ENCODE measurements at places on chromosomes 3 and 15. TPM values are rescaled to one million over a fixed set of nuclear protein-coding genes. Genes with fewer than 3 reads are reported as not detected.

The GOLGA8G gene
- not detected for polyA plus RNA-seq

The CCDC13 gene
- polyA plus RNA-seq: 0.06 TPM

The THSD4 gene
- polyA plus RNA-seq: 24.5 TPM

The AHSG gene
- polyA plus RNA-seq: 0.59 TPM

The MST1R gene
- polyA plus RNA-seq: 106 TPM

The ERICH6 gene
- not detected for polyA plus RNA-seq

The ARGFX gene
- polyA plus RNA-seq: not detected

The MELTF gene
- 6.0 TPM for polyA plus RNA-seq

The SNX33 gene
- polyA plus RNA-seq: 21.7 TPM

- no peak for DNase-seq
Observed at GRCh38 chr15:64755427-64755940, 19.9 kb downstream of the RBPMS2 start.

DNA sequence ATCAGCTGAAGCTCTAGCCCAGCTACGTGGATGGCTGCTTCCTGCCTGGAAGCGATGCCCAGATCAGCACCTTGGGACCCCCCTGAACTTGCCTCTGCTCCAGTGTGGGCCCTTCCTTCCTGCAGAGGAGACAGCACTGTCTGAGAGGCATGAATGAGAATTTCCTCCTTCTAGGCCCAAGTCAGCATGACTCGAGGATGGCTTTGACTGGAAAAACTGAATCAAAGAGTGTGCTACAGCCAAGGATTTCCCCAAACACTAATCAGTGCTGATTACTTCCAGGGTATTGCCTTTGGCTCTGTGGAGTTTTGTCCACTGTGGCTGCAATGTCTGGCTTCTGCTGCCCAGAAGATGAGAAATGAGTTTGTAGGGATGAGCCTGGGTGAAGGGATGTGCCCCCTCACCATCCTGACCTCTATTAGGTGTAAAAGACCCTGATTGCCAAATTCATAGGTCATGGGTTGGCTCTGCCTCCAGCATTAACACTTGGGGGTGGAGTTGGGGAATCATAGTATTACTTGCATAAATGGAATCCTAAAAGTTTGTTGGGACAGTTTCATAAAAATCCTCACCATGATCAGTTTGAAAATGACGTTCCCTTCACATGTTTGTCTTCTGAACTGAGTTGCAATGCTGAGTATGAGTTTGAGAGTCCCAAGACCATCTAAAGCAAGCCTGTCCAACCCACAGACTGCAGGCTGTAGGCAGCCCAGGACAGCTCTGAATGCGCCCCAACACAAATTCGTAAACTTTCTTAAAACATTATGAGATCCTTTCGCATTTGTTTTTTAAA is 36.7 kb downstream of the FLNB start:
- no peak for DNase-seq

DNA sequence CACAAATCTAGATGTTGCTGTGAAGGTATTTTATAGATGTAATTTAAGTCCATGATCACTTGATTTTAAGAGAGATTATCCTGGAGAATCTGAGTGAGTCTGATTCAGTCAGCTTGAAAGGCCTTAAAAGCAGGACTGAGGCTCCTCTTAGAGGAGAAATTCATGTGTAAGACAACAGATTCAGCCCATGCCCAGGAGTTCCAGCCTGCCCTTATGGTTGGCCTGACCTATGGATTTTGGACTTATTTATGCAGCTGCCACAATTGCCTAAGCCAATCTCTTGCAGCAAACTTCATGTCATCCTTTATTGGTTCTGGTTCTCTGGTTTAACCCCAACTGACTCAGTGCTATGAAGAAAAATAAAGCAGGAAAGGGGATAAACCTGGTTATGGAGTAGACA is 296.5 kb upstream of the RASGRP1 start:
- no peak for DNase-seq

- DNase-seq: no peak
Observed at GRCh38 chr3:127585163-127585812, 5.2 kb downstream of the TPRA1 start.

DNA sequence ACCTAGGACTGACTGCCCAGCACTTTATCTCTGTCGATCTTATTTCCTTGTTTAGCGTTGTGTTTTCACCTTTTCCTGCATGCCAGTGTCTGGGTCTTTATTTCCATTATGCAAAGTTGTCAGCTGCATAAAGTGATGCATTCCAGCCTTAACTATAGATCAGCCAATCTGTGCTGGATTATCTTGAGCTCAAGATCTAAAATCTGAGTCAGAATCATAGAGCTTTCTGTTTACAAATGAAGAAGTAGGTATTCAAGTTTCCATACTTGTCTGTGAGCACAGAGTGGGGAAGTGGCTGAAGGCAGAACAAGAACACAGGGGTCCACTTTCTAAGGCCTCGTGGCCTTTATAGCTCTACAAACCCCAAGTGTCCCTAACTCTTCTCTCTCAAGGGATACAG is 82.4 kb upstream of the PLCL2 start:
- no peak for DNase-seq

GRCh38 chr3:17133632-17134545 is 249.1 kb downstream of the PLCL2 start:
- DNase-seq: no peak

- DNase-seq: no peak
Observed at GRCh38 chr3:110165753-110166152, 828.4 kb upstream of the DPPA4 start.

GRCh38 chr3:142876417-142876816 is 12.5 kb downstream of the PCOLCE2 start:
- DNase-seq: no peak

GRCh38 chr15:76575679-76576078 is 239.1 kb downstream of the ISL2 start:
- DNase-seq: no peak

DNA sequence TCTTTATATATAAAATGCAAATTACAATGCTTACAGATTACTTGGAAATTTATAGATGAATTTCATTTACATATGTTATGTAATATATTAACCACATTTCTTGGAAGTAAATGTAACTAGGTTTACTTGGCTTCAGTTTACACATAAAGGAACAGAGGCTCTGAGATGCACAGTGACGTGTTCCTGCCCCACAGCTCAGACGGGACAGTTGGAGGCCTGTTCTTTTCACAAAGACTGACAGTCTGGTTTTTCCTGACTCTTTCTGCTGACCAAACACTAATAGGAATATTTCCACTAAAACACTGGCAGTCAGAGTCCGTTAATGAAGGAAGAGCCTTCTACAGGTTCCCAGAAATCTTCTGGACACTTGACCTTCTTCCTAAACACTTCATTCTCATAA is 336.1 kb downstream of the MFSD1 start:
- DNase-seq: no peak

DNA sequence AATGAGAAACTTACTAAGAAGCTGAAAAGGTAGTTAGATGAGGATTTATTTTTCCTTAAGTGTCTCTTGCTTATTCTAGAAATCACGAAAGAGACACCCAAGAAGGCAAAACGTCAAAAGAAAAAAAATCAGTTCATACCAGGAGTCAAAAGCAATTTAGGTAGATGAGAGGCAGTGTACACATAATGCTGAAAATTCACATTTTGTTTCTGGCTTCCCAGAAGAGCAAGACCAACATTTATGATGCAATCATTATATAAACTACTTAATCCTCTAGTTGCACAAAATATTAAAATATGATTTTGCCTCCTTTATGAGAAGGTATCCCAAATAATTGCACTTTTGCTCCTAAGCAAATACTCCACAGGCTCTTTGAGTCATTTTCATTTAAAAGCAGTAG is 228.0 kb downstream of the FMN1 start:
- no peak for DNase-seq

All from keratinocyte (primary cell).